ENCODE measurements at places on chromosomes 4 and X. TPM values are rescaled to one million over a fixed set of nuclear protein-coding genes. Genes with fewer than 3 reads are reported as not detected.

DNA sequence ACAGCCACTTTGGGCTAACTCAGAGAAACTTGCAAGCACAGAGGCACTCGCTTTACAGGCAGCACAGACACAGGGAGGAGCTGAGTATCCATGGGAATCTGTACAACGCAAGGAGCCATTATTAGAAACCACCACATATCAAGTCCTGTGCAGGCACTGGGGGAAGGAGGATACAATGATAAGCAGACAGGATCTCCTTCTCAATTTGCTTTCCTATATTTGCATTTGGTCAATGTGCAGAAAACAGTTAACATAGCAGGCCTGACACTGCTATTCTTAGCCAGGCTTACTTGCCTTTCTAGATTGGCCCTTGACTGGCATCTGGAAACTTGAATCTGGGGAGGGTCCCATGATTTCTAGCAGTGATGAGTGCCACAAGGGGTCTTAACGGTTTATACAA lies 65.8 kb downstream of the TEC start:
- H3K4me3 ChIP-seq: no peak overlapping the region
- H3K27me3 ChIP-seq: no peaks in the 10 kb centered on the region
- no peak for DNase-seq
- H3K27ac ChIP-seq: no peak overlapping the region
- H3K36me3 ChIP-seq: no peaks in the 10 kb centered on the region

- no peaks in the 10 kb centered on the region for H3K4me1 ChIP-seq
- H3K4me3 ChIP-seq: no peak overlapping the region
- H3K27ac ChIP-seq: no peak overlapping the region
These were observed 245.9 kb downstream of the AFAP1 start for GRCh38 chr4:7693711-7694110.

DNA sequence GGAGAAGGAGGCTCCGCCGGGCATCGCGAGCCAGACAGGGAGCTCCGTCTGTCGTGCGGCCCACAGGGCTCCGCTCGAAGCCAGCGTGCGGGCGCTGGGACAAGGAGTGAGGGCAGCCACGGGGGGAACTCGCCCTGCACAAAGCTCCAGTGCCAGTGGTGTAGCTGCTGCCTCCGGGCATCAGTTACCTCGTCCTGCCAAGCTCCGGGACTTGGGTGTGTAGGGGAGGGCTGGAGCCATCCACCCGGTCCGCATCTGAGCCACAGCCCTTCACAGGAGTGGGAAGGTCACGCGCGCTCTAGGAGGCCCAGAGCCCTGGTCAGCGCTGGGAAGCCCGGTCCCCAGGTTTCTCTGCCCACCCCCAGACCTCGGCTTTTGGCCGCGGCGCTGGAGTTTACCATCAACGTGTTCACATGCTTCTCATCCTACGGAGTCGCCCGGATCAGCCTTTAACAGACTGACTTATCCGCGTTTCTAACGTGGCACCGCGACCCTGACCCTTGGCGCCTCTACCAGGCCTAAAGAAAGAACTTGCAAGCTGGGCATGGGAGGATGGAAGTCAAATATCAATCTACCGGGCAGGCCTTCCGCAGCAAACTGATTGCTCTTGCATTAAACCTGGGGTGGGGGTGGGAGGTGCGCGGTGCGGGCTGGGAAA lies 8.4 kb upstream of the PRDM8 start:
- H3K36me3 ChIP-seq: no peaks in the 10 kb centered on the region
- peaks cover 21% of the 10 kb centered on the region for H3K4me1 ChIP-seq
- no peak overlapping the region for H3K4me3 ChIP-seq
- no peak for DNase-seq
- no peak overlapping the region for H3K27ac ChIP-seq

- no peaks in the 10 kb centered on the region for H3K27me3 ChIP-seq
- H3K36me3 ChIP-seq: no peaks in the 10 kb centered on the region
- peaks cover 10% of the 10 kb centered on the region for H3K4me1 ChIP-seq
- no peak overlapping the region for H3K4me3 ChIP-seq
These were observed 136.5 kb downstream of the KDM6A start for GRCh38 chrX:45009371-45010000.

DNA sequence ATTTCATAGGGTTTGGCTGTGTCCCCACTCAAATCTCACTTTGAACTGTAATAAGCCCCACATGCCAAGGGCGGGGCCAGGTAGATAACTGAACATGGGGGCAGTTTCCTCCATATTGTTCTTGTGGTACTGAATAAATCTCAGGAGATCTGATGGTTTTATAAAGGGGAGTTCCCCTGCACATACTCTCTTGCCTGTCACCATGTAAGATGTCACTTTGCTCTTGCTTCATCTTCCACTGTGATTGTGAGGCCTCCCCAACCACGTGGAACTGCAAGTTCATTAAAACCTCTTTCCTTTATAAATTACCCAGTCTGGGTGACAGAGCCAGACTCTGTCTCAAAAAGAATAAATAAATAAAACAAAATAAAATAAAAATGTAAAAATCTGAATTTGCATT lies 95.9 kb downstream of the PDS5A start:
- peaks cover 10% of the 10 kb centered on the region for H3K36me3 ChIP-seq
- no peak overlapping the region for H3K27ac ChIP-seq
- H3K4me3 ChIP-seq: no peak overlapping the region
- DNase-seq: no peak
- no peaks in the 10 kb centered on the region for H3K27me3 ChIP-seq
- no peaks in the 10 kb centered on the region for H3K4me1 ChIP-seq

DNA sequence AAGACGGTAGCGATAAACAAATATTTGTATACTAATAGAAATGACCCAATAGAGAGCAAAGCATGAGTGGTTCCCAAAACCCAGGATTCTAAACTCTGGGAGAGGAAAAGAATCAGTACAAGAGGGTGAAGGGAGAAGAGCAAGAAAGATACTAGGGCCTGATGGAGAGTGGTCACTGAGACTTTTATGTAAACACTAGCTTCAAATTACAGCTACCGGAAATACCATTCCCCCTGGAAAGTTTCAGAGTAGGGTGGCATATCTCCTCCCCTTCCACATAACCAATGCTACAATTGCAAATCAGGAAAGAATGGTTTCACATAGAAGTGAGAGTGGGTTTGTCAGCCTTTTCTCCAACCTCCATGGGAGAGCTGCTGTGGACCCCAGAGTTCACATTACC lies 77.1 kb downstream of the EIF4E start:
- no peak overlapping the region for H3K4me3 ChIP-seq
- H3K36me3 ChIP-seq: no peaks in the 10 kb centered on the region
- H3K27ac ChIP-seq: no peak overlapping the region
- DNase-seq: no peak

GRCh38 chr4:119103263-119103662 lies 32.4 kb upstream of the MYOZ2 start:
- H3K27me3 ChIP-seq: no peaks in the 10 kb centered on the region
- H3K36me3 ChIP-seq: no peaks in the 10 kb centered on the region
- no peaks in the 10 kb centered on the region for H3K4me1 ChIP-seq

DNA sequence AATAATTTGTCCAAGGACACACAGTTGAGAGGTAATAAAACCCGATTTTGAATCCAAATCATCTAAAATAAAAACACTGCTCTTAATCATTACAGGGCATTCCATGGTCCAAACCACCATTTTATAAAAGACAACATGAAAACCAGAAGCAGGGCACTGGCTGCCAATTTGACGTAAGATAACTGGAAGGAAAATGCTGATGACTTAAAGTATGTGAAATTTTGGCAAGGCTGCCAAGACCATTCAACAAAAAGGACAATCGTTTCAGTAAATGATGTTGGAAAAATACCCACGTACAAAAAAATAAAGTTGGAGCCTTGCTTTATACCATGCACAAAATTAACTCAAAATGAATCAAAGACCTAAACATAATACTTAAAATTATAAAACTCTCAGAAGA lies 344.4 kb downstream of the RAPGEF2 start:
- no peaks in the 10 kb centered on the region for H3K36me3 ChIP-seq
- H3K4me1 ChIP-seq: no peaks in the 10 kb centered on the region
- no peak for DNase-seq
- H3K27ac ChIP-seq: no peak overlapping the region

GRCh38 chr4:22744478-22745062 lies 51.8 kb downstream of the GBA3 start:
- peaks cover 21% of the 10 kb centered on the region for H3K4me1 ChIP-seq
- H3K36me3 ChIP-seq: no peaks in the 10 kb centered on the region
- H3K4me3 ChIP-seq: no peak overlapping the region
- H3K27me3 ChIP-seq: no peaks in the 10 kb centered on the region

- H3K36me3 ChIP-seq: no peaks in the 10 kb centered on the region
- no peak for DNase-seq
- H3K4me1 ChIP-seq: no peaks in the 10 kb centered on the region
- no peak within 1 kb of the TSS for H3K27ac ChIP-seq
- no peaks in the 10 kb centered on the region for H3K27me3 ChIP-seq
These were observed at the start of gene DLG3 for GRCh38 chrX:70444326-70444945. DLG3 (plus strand) TSS chrX:70444835; CDS start chrX:70445202, 367 bp downstream.

DNA sequence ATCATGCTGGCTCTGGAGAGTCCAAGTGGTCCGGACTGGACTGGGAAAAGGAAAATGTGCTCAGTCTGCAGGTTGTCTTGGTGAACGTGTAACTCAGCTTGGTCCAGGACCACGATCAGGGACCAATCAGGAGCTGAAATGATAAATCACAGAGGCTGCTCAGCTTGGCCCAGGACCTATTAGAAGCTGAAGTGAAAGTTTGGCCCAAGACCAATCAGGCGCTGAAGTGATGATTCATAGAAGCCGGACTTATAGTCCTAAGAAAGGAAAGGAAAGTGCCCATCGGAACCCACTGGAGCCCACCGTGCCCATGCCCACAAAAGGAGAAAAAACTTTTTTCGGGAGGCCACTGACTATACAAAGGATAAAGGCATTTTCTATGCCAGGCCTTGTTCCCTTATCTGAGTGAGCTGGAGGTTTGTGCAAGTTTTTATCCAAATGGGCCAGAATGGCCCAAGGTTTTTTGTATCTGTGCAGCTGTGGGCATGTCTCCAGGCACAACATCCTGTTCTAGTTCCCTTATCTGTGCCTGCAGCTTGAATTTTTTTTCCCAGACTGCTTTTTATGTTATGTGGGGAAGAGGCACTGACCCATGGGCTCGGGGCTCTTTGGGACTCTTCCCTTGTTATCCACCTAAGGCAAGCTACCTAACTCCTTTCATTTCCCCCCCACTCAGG lies 194.4 kb downstream of the FAM133A start:
- H3K36me3 ChIP-seq: no peaks in the 10 kb centered on the region
- DNase-seq: no peak
- H3K4me3 ChIP-seq: no peak overlapping the region
- no peaks in the 10 kb centered on the region for H3K27me3 ChIP-seq

DNA sequence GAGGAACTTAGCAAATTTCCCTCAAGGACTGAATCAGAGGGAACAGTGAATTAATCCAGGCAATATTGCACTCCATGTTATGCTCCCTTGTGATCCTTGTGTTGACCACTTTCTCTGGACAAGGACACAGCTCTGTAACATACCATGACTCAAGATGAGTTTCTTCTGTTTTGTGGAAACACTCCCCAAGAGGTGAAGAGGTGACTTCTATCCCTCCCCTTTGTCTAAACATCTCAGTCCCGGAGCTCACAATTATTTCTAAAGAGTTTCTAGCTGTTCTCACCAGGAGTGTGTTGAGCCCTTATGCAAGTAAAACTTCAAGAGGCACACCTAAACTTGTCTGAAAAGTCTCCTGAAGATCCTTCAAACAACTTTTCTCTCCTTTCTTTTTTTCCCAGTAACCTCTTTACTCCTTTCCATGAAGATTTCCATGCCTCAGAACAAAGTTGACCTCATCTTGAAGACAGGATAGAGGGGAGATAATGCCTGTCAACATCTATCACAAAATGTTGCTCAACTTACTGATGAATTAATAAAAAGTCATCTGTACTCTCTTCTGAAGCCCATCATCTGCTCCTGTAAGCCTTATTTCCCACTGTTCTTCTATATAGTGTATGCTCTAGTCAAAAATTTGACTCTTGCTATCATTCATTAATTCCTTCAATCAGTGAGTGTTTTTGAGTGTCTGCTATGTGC lies 429.1 kb downstream of the SPRY1 start:
- H3K4me1 ChIP-seq: no peaks in the 10 kb centered on the region
- no peaks in the 10 kb centered on the region for H3K27me3 ChIP-seq
- no peak overlapping the region for H3K4me3 ChIP-seq
- no peaks in the 10 kb centered on the region for H3K36me3 ChIP-seq

GRCh38 chrX:22389556-22390179 lies 117.0 kb downstream of the CBLL2 start:
- DNase-seq: no peak
- no peak overlapping the region for H3K4me3 ChIP-seq
- no peaks in the 10 kb centered on the region for H3K36me3 ChIP-seq
- H3K4me1 ChIP-seq: no peaks in the 10 kb centered on the region
- H3K27me3 ChIP-seq: no peaks in the 10 kb centered on the region
- no peak overlapping the region for H3K27ac ChIP-seq

DNA sequence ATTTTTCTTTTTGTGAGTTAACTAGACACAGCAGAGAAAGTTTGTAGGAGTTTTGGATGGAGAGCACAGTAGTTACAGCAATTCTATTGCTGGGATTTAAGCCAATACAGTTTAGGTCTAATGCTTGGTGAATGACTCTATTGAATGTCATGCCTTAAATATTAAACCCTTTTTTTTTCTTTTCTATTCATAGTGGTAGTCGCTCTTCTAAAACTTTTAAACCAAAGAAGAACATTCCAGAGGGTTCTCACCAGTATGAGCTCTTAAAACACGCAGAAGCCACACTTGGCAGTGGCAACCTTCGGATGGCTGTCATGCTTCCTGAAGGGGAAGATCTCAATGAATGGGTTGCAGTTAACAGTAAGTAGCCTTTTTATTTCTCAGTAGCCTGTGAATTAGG lies 34.8 kb upstream of the DCK start:
- no peaks in the 10 kb centered on the region for H3K27me3 ChIP-seq
- H3K4me3 ChIP-seq: no peak overlapping the region
- peak; percentile 29 for DNase-seq
- H3K27ac ChIP-seq: peak overlapping the region; percentile 35
- H3K36me3 ChIP-seq: no peaks in the 10 kb centered on the region

DNA sequence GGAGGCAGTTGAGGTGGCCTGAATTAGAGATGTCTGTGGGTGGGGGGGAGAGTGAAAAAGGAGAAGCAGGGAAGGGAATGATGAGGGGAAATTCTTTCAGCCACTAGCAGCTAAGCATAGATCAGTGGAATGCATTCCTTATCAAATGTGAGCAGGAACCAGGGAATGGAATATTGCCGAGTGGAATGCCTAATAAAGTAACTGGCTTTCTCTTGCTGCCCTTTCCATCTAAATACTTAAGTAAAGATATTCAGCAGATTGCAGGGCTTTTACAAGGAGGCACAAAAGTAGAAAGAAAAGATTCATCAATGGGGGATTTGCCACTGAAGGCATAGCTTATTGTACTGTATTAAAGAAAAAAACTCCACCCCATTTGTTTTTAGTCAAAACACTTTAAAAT lies 263.0 kb upstream of the RPS6KA3 start:
- H3K27ac ChIP-seq: no peak overlapping the region
- no peak for DNase-seq
- H3K4me1 ChIP-seq: no peaks in the 10 kb centered on the region
- no peak overlapping the region for H3K4me3 ChIP-seq

DNA sequence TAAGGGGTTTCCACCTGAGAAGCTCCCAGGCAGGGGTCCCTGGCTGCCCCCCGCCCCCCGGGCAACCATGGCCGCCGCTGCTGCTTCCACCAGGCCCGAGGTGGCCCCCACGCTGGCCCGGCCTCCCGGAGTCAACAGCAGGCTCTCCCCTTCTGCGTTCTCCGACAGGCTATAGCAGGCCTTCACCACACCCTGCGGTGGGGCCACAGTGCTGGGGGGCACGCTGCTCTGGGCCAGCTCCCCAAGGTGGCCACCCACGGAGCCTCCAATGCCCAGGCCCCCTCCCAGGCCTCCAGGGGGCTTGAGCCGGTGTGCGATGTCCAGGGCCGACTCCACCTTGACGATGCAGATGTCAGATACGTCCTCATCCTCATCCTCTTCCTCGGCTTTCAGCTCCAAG lies 72.5 kb downstream of the UBE2K start:
- H3K4me3 ChIP-seq: no peak overlapping the region
- H3K27me3 ChIP-seq: no peaks in the 10 kb centered on the region
- H3K4me1 ChIP-seq: no peaks in the 10 kb centered on the region

The MTM1 gene
- total RNA-seq: 16.3 TPM

The CXCL8 gene
- total RNA-seq: 1.4 TPM

The NAP1L2 gene
- total RNA-seq: 5.6 TPM

The NDNF gene
- 7.7 TPM for total RNA-seq

The SPANXD gene
- not detected for total RNA-seq

The PWWP3B gene
- total RNA-seq: 40.2 TPM

Data from thyroid gland (tissue), 4 donors.